Activated CD8-positive, alpha-beta memory T cell treated with anti-CD3 and anti-CD28 coated beads, Interleukin-2, amount 10 ng/mL, durations not matched to agents 7 days and 5 days (primary cell): ENCODE measurements at places on chromosomes 16 and 17. TPM values are rescaled to one million over a fixed set of nuclear protein-coding genes. Genes with fewer than 3 reads are reported as not detected.

DNA sequence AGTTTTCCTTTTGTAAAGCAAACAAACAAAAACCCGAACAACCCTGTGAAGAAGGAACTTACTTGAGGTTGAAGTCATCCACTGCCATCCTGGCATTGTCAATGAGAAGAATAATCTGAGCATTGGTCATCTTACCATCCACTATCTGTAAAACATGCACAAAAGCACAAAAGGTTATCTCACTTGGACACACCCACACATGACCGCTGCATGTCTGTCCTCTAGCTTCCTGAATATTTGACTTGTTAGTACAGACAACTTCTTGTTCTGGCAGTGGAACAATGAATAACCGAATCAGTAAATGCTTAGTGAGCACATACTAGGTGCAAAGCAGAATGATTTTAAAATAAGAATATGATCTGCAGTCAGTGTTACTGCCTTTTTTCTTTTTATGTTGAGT is 6.1 kb downstream of the KRT23 start:
- peaks cover 40% of the 10 kb centered on the region for H3K27me3 ChIP-seq
- no peak for DNase-seq
- H3K36me3 ChIP-seq, result no peaks in the 10 kb centered on the region
- no peak overlapping the region for H3K27ac ChIP-seq
- no peak overlapping the region for H3K4me3 ChIP-seq
- no peaks in the 10 kb centered on the region for H3K4me1 ChIP-seq

Gene FNDC8
- total RNA-seq, result not detected

Gene ABCA9
- not detected for total RNA-seq

Gene CACNA1G
- total RNA-seq, result not detected

Gene TBC1D3L
- 10.1 TPM for total RNA-seq
